ENCODE measurements at places on chromosomes 12 and 14.

DNA sequence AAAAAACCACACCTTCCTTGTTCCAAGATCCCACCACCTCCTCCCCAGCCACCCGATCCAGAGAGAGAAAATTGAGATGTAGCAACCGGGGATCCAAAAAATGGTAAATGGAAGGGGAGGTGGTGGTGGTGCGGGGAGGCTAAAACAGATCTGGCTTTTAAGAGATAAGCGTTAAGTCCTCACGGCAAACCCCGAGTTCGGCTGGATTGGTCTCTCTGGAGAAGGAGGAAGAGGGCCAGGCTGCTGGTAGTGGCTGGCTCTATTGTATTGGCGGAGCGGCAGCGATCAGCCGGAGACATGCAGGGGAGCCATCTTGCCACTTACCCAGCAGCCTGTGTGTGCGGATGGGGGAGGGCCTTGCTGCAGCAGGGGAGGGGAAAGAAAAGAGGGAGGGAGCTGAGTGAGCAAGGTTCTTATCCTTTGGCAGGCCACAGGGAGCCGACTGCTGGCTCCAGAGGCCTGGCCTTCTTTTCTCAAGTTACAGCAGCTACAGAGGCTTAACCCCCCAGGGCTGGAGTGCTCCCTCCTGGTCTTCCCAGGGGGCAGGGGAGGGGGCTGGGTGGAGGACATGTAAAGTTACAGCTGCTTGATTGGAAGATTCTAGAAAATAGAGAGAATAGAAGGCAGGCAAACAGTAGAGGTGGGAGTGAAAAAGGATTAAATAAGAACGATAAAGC is 14.1 kb upstream of the CDH24 start:
- DNase-seq, result peak; percentile 43

DNA sequence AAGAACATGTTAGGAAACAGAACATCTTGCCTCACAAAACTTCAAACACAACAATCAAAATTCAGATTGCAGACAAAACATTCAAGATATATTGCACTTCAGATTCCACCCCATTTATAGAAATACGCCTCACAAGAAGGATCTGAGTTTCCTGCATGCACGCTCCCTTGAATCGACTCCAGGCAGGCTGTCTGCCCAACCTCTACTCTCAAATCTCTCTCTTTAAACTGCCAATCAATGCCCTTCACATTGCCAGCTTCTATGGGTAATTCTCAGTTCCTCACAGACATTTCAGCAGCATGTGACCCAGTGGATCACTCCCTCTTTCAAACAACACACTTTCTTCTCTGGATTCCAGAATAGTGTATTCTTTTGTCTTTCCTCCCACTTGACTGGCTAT is 184.1 kb downstream of the PRKD1 start:
- DNase-seq, result no peak

DNA sequence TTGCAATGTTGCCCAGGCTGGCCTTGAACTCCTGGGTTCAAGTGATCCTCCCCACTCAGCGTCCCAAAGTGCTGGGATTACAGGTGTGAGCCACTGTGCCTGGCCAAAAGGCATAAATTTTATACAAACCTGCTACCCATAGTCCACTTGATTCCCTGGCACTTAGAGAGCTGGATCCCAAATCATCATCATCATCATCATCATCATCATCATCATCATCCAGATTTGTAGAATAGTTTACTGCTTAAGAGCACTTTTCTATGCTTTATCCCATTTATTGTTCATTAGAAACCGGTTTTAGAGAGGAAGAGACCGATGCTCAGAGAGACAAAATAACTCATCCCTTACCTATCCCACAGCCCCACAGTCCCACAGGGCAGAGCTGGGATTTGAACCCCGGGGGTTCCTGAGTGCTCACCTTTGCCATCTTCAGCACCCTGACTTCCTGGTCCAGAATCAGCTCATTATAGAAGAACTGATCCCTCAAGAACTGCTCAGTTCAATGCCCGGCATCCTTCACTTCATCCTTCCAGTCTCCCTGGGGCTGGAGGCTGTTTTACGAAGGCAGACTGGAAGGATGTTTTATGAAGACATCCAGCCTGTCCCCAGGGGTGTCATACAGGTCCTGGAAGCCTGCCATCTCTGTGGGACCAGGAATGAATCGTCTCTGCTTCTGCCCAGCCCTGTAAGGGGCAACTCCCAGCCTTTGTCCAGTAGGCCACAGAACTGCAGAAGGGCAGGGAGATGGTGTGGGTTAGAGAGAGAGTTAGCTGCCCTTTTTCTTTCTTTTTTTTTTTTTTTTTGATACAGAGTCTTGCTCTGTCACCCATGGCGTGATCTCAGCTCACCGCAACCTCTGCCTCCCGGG is 20.2 kb upstream of the OASL start:
- DNase-seq, result no peak

GRCh38 chr12:116818341-116818856 is 62.8 kb downstream of the HRK start:
- no peak for DNase-seq

- no peak for DNase-seq
Observed at GRCh38 chr12:55612646-55613045, 24.0 kb upstream of the OR10P1 start.

DNA sequence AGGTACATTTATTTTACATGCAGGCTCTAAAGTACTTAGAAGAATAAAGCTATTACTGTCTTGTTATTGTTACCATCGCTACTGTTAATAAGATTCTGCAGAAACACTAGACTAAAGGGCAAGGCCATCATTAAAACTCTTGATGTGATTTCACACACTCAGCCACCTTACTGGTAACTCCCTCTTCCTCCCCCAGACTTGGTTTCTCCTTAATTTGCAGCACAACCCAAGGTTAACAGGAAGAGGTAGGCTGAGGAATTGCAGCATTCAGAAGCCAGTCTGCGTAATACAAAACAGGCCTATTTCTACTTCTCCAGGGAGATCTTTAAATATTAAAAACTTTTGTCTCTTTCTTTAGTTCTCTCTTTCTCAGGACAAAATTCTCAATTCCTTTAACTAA is 210.3 kb downstream of the BTG1 start:
- no peak for DNase-seq

- no peak for DNase-seq
Observed at GRCh38 chr14:90621201-90621600, 195.0 kb downstream of the TTC7B start.

DNA sequence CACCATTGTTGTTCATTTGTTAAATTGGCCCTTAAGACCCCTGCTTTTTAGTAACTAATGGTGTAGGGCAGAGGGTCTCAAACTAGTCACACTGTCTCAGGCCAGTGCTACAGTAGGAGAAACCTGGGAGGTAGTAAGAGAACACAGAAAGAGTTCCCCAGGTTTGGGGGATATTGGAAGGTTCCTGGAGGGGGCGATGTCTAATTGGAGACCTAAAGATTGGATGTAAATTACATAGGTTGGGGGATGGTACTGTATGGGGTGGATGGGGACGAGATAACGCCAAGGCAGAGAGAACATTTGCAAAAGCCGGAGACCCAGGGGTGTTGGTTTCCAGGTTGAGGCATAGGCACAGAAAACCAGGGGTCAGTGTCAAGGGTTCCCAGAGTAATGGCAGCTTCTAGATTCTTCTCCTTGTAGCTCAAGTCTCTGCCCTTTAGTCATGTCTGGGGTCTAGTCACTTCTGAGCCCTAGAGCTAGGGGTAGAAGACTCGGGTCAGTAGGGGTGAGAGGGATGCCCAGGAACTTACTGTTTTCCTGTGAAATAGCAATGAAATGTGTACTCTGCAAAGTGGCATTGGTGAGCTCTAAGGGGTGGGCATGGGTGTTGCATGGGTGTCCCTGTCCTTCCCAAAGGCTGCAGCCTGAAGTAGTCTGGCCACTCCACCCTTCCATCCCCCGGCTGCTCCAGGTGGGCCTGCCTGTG is 21.8 kb downstream of the PLEKHG3 start:
- no peak for DNase-seq
